HS-27A (cell line): ENCODE measurements at places on chromosomes 16 and 17.

- peak; percentile 52 for DNase-seq
Measured at GRCh38 chr17:60036796-60037677, 41.7 kb downstream of the HEATR6 start.

- DNase-seq = no peak
Measured at GRCh38 chr17:60311186-60311585, 80.7 kb downstream of the USP32 start.

GRCh38 chr16:492211-492875 lies 35.2 kb upstream of the CAPN15 start:
- DNase-seq = no peak

DNA sequence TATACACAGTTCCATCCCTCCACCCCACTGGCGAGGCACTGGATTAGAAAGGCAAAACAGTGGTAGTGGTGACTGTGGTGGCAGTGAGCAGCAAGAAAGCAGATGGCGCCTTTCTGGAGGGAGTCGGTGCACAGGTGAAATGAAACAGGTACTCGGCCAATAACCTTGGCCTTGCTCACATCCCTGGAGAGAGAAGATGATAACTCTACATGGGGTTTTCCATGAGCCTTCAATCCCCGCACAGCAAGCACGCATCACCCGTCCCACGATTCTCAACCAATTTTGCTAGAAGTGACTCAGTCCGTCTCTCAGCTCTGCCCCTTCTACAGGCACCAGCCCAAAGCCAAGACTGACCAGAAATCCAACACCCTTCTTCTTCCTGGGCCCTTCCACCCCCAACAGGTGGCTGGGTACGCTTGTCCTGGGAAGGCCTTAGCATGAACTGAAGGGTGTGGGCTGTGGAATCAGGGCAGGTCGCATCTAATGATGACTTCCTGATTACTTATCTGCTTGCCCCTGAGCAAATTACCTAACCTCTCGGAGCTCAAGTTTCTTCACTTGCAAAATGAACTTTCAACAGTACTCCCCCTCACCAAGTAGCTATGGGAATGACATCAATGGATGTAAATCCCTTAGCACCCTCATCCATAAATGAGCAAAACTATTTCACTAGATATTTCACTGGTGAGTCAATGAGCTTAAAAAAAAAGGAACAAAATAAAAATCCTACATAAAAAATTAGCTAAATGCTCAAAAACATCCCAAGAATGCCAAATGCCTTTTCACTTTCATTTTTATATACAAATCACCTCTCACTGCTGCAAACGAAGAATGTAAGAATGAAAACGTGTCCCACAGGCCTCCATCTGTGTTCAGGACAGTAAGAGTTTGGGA lies 18.0 kb downstream of the XPO6 start:
- DNase-seq = peak; percentile 92

GRCh38 chr17:49045376-49045775 lies 48.2 kb downstream of the IGF2BP1 start:
- DNase-seq = no peak

DNA sequence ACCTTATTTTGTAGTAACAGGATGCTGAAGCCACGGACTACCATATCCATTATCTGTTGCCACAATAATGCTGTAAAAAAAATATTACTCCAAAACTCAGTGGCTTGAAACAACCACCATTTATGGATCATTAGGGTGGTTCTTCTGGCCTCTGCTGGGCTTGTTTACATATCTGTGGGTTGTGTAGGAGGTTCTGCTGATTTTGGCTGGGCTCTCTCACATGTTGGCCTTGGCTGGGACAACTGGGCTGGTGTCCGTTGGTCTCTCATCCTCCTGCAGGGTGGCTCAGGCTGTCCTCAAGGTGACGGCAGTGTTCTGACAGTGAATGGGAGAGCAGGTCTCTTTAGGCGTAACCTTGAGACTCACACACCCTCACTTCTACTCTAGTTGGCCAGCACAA lies 76.0 kb downstream of the GPR139 start:
- no peak for DNase-seq
